ENCODE measurements at places on chromosomes 12 and 14.

GRCh38 chr14:96863986-96864330, 66.8 kb downstream of the VRK1 start:
- DNase-seq, result no peak

DNA sequence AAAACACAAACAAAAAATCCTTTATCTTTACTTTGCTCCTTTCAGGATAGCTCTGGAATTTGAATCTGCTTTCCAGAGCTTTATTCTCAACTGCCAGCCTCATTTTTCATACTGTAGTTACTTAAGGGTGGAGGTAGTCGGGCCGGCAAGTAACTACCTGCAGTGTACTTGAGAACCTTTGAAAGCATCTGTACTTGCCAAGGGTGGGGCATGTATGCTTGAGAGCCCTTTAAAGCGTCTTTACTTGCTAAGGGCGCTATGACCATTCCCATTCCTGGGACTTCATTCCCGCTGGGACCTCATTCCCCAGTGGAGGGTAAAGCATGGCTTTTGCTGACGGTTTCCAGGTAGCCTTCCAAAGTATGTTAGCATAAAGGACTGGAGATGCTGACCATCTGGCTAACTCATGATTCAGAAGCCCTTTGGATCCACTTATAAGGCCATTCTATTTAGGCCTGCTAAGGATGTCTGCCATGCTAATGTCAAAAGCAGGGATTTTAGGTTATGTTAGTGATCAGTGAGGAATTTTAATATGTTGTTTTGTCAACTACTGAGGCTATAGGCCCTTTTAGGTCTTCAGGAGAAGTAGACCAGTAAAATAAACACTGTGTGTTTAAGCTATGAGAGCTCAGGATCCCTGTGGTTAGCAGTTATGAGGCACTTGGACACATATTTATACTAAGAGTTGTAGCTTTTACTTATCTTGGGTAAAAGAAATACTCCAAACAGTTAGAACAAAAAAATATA, 74.9 kb downstream of the CRADD start:
- no peak for DNase-seq

DNA sequence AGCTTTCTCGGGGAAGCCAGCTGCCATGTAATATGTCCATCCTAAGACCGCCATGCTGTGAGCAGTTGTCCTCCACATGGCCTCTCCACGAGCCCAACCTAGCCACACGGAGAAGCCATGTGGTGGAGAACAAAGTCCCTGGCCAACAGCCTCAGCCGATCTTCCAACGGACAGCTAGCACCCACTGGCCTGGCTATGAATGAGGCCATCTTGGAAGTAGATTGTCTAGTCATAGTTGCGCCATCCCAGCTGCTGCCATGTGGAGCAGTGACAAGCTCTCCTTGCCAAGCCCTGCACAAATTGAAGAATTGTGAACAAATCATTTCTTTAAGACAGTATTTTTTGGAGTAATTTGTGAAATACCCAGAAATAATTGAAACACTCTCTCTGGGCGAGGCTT, 49.3 kb upstream of the USP44 start:
- no peak for DNase-seq

DNA sequence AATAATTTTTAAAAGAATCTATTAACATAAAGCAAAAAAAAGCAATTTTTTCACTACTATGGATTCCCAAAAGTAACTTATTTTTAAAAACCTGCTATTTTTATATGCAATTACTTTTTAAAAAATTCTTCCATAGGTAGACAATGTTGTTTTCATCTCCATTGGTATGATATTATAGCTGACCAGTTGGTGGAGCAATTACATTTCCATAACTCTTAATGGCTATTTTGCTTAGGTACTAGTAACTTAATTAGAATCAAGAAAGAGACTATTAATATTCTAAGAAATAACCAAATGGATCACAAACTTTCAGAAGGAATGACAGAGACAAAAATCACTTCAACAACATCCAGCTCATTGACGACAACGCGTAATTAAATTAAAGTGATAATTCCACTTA, 64.7 kb upstream of the PTCSC3 start:
- no peak for DNase-seq

DNA sequence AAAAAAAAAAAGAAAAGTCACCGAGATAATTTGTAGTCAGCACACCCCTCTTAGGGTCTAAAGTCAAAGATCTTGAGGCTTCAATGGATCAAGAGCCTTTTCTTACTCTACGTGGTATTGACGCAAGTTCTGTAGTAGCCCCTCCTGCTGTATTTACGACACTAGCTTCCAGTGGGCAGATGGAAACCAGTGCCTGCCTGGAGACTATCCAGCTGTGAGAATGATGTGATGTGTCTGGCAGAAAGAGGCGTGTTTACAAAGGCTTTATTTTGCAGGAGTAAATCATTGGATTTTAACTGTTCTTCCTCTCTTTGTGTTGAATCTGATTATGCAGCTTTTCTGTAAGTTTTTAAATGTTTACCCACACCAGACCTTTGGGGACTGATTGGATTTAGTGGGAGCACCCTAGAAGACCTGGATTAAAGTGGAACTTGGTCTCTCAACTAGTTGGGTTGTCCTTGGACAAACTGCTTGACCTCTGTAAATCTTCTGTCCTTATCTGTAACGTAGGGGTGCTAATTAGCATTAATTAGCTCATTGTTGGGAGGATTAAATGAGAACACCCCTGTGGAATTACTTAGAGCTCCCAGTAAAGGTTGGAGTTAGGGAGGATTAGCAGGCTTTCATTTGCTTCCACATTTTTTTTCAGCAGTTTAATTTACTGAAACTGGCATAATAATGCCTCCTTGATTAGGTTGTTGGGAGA, 72.4 kb downstream of the RASSF3 start:
- no peak for DNase-seq

DNA sequence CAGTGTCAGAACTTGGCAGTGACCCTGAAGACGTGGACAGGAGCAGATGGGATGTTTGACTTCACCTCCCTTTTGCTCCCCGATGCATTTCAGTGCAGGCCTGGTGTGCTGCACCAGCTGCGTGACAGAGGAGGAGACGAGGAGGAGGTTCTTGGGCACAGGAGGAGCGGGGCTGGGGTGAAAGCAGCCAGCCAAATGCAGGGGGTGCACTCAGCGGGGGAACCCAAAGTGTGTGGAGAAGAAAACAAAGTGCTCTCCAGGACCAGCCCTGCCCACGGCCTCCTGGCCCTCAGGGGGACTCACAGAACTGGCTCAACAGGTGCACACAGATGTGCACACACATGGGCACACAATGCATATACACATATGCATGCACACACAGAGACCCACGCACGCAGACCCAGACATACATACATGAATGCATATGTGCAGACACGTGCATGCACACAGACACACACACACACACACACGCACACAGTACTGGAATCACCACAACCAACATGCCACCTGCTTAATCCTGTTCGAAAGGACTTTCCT, 91.7 kb upstream of the SFSWAP start:
- DNase-seq, result no peak

GRCh38 chr12:69052613-69053408, 119.8 kb upstream of the CPM start:
- DNase-seq, result no peak

DNA sequence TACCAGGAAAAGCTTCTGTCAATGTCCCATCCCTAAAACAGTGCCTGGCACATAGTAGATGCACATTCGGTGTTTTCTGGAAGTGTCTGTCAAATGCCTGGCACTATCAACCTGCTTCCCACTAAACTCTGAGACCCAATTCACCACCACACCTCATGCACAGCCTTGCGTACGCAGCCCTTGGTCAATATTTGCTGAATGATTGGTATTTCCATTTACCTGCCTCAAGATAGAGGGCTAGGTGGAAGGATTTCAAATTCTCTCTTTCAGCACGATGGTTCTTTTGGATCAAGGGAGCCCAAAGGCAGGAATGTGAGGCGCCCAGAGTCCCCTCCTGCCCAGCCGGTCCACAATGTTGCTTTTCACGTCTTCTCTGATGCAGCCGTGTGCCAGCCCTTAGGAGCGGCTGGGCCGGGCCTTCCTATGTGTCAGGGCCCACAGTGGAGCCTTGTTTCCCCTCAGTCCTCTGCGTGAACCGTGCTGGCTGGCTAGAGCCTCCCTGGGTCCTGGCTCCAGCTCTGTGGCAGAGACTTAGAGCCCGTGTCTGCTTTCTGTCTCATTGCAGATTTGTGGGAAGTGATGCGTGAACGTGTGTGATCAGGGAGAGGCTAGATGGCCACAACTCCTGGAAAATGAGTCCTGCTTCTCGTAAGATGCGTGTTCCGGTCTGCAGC, 99.9 kb upstream of the RFLNA start:
- DNase-seq, result no peak

GRCh38 chr12:115799610-115800009, 477.9 kb downstream of the MED13L start:
- no peak for DNase-seq

- no peak for DNase-seq
These were observed 41.2 kb downstream of the NEUROD4 start for GRCh38 chr12:55061024-55061423.

- peak; percentile 29 for DNase-seq
These were observed at the start of gene CLEC4A for GRCh38 chr12:8123124-8123912. TSS of gene CLEC4A (plus strand) at chr12:8123617. CDS start at chr12:8123879, 262 bp downstream.

- peak; percentile 4 for DNase-seq
These were observed 99.3 kb downstream of the SINHCAF start for GRCh38 chr12:31226639-31227038.

- DNase-seq, result no peak
These were observed 37.6 kb upstream of the DHRS4 start for GRCh38 chr14:23916004-23916403.

- DNase-seq, result no peak
These were observed 46.2 kb downstream of the DPF3 start for GRCh38 chr14:72847721-72848120.

DNA sequence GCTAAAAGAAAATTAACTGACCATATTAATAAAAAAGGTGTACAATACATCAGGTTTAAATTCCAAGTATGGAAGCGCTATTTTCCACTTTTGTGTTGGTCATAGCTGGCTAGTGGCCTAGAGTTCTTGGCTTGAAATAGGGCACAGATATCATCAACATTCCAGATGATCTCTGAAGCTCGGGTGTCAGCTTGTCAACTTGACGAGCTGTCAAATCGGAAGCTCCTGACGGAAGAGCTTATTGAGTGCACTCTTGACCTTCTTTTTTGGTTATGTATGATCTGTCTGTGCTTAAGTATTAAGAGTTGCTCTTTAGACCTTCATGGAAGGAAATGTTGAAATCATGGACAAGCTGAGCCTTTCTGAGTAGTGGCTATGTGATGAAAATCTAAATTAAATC, 177.9 kb downstream of the APAF1 start:
- DNase-seq, result no peak

GRCh38 chr14:89399594-89400068, 17.4 kb downstream of the FOXN3 start:
- no peak for DNase-seq

DNA sequence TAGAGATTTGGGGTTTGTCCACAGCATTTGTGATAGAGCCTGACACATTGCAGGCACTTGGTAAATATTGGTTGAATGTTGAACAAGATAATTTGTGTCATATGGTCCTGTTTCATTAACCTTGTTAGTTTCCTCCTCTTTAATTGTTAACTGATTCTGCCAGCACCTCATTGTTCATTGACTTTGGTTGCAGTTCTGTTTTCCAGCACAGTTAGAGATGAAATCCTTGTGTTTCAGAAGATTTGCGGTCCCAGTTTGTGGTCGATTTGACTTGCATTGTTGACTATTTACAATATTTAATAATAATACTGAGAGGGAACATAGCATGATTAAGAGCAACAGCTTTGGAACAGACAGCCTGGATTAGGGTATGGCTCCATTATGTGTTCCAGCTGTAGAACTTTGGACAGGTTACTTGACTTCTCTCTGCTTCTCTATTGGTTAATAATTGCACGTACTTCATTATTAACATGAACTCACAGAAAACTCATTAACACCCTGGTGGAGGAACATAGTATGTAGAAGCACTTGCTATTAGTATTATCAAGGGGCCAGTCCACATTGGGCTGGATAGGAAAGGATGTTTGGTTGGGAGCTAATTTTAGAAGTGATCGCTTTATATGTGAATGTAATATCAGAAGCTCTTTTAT, 8.7 kb downstream of the DRAM1 start:
- no peak for DNase-seq

GRCh38 chr12:7058850-7059395, 1.6 kb upstream of the C1S start:
- no peak for DNase-seq

- no peak for DNase-seq
These were observed 4.1 kb downstream of the ZFYVE21 start for GRCh38 chr14:103719751-103720150.

- no peak for DNase-seq
These were observed 40.2 kb downstream of the CYP46A1 start for GRCh38 chr14:99724196-99724891.

DNA sequence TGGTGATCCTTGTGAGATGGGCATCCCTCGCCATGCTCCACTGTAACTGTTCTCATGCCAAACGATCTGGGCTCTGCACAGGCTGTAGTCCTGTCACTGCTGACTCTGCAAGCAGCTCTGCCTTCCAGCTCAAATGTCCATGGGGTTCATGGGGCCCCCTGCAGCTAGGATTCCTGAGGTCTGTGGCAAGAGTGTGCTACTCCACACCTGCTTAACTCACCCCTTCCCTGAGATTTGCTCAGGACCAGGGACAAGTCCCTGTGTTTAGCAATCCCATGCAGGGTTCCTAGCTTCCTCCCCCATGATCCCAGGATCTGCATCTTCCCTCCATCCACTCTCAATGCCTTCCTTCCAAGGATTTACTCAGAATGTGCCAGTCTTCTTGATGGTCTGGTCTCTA, 241.0 kb downstream of the ASCL1 start:
- DNase-seq, result no peak

DNA sequence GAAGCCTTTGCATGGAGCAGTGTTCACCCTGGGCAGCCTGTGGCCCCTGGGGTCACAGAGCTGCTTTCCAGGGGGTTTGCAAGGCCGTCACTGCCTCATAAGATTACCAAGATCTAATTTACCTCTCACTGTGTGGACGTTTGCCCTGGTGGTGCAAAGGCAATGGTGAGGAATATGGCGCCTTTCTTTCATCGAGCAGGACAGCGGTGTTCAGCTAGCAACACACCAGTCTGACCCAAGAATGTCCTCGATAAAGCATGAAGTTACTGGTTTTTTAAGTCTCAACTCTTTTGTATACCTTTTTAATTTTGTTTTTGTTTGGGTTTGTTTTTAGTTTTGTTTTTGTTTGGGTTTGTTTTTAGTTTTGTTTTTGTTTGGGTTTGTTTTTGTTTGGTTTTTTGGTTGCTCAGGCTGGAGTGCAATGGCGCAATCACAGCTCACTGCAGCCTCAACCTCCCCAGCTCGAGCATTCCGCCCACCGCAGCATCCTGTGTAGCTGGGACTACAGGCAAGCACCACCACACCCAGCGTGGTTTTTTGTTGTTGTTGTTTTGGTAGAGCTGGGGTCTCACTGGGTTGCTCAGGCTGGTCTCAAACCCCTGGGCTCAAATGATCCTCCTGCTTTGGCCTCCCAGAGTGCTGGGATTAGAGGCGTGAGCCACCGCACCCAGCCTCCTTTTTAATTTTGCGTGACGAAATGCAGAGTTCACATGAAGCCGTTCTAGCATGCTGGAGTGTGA, 57.9 kb downstream of the PPP2R5C start:
- no peak for DNase-seq

GRCh38 chr14:104802394-104803184, 1.7 kb downstream of the ZBTB42 start:
- no peak for DNase-seq

- DNase-seq, result no peak
These were observed 100.9 kb upstream of the CCDC91 start for GRCh38 chr12:28089338-28089737.

Measured in GM10248 (cell line).